ENCODE measurements at places on chromosomes 13 and 19.

- DNase-seq: no peak
These were observed 10.9 kb downstream of the ARHGEF1 start for GRCh38 chr19:41893899-41894298.

DNA sequence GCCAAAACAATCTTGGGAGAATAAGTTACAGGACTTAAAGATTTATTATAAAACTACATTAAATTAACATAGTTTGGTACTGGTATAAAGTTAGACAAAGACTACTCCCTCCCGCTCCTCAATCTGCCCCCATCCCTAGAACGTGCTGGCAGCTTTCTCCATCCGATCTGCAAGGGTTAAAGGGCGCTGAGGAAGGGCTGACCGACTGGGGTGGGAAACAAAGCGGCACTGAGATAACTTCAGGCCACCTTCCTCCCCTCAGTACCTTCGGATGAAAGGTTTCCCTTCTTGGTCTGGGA is 790 bp upstream of the SUGT1 start:
- DNase-seq: peak; percentile 44

DNA sequence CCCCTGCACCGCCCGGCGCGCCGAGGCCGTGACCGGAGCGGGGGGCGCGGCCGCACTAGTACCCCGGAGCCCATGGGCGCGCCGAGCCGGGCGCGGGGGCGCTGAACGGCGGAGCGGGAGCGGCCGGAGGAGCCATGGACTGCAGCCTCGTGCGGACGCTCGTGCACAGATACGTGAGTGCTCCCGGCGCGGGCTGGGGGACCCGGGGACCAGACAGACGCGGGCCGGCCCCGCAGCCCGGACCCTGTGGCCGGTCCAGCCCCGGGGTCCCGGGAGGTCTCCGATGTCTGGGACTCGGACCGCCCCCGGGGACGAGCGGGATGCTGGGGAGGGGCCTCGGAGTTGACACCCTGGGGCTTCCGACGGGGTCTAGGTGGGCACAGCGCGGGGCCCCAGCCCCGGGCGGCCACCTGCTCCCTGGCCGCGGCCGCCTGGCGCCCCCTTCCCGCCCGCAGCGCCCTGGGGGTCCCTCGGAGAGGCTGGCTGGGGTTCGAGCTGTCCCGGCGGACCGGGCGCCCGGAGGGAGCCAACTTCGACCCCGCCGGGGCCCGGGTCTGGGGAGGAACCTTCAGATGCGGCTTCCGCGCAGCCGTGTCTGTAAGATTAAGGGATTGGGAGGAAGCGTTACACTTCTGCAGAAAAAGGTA is 568 bp downstream of the ATP11A start:
- peak; percentile 47 for DNase-seq

DNA sequence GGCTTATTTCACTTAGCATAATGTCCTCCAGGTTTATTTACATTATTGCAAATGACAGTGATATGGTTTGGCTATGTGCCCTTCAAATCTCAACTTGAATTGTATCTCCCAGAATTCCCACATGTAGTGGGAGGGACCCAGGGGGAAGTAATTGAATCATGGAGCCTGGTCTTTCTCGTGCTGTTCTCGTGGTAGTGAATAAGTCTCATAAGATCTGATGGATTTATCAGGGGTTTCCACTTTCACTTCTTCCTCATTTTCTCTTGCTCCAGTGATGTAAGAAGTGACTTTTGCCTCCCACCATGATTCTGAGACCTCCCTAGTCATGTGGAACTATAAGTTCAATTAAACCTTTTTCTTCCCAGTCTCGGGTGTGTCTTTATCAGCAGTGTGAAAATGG is 109.6 kb downstream of the VWA8 start:
- DNase-seq: no peak

- no peak for DNase-seq
These were observed 25.3 kb downstream of the NAXD start for GRCh38 chr13:110640591-110641029.

GRCh38 chr19:16118489-16119033 is 6.9 kb downstream of the RAB8A start:
- DNase-seq: no peak

- no peak for DNase-seq
These were observed 27.6 kb downstream of the CSNK1G2 start for GRCh38 chr19:1968279-1969175.

DNA sequence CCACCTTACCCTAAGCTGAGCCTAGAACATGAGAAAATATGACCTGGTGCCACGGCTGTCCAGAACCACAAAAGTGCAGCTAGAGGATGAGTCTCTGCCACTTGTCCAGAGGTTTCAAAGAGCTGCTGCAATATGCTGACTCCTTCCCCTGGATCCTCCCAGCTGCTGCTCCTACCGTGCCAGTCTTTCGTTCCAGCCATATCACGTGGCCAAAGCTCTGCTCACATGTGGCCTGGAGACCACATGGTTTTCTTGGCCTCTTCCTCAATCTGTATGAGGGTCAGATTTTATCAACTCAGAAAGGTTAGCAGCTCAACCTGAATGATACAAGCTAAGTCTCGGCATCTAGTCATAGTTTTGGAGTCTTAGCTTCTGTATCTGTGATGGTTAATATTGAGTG is 3.2 kb upstream of the SACS start:
- DNase-seq: no peak

DNA sequence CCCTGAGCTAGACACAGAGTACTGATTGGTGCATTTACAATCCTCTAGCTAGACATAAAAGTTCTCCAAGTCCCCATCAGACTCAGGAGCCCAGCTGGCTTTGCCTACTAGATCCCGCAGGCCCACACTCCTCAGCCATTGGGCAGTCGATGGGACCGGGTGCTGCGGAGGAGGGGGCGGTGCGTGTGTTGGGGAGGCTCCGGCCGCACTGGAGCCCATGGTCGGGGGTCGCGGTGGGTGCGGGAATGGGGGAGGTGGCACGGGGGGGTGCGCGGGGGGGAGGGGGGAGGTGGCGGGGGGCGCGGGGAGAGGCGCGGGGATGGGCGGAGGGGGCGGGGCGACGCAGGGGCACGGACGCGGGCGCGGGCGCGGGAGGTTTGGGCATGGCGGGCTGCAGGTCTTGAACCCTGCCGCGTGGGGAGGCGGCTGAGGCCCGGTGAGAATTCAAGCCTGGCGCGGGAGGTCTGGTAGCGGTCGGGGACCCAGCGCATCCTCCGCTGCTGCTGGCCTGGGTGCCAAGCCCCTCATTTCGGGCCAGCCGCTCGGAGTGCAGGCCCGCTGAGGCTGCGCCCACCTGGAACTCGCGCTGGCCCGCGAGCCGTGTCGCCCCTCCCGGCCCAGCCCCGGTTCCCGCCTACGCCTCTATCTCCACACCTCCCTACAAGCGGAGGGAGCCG is 674.1 kb downstream of the SLITRK5 start:
- DNase-seq: no peak

- no peak for DNase-seq
These were observed 6.2 kb downstream of the TINCR start for GRCh38 chr19:5561559-5561958.

DNA sequence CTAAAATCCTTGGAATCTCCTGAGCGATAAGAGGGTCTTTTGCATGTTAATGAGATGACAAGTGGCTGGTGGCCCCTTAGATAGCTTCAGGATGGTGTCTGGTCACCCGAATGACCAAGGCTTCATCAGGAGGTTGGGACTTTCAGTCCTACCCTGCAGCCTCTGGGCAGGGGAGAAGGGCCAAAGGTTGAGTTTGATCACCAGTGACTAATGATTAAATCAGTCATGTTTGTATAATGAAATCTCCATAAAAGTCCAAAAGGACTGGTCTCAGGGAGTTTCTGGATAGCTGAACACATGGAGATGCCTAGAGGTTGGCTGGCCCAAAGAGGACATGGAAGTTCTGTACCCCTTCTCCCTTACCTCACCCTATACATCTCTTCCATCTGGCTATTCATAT is 316.2 kb downstream of the MTUS2 start:
- no peak for DNase-seq
